ENCODE measurements at places on chromosomes 5 and 9.

DNA sequence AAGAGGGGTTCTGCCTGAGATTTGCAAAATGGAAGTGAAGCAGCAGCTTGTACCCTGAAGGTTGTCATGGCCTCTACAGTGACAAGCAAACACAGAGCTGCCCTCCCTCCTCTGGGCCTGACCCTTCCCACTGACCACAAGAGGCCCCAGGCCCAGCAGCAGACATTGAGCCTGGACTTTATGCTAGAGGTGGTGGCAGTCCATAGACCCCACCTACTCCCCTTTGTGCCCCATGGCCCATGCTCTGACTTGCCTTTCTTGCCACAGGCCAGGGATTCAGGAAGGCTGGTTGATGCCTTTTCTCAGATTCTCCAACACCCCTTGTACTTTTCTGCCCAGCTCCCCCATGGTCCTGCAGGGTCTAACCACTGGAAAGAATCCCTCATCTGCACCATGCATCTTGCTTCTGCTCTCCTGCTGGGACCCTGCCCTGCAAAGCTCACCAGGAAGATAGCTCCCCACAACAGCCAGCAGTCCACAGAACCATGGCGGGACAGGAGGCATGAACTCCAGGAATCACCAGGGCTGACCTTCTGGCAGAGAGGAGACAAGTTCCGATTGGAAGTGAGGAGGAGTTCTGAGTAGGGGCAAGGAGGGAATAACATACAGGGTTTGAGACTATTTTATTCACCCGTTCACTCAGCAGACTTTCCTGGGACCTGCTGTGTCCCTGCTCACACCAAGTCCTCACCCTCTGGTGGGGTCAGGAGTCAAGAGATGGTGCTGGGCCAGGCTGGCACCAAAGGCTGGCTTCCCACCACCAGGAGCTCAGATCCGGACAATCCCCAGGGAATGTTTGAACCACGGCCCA, 263.8 kb downstream of the SYK start:
- DNase-seq = no peak

- no peak for DNase-seq
Observed at GRCh38 chr5:1239505-1240251, 14.5 kb downstream of the SLC6A18 start.

- no peak for DNase-seq
Observed at GRCh38 chr9:102941868-102942267, 53.3 kb upstream of the CYLC2 start.

GRCh38 chr9:125239631-125240597, 1.2 kb downstream of the HSPA5 start:
- no peak for DNase-seq

DNA sequence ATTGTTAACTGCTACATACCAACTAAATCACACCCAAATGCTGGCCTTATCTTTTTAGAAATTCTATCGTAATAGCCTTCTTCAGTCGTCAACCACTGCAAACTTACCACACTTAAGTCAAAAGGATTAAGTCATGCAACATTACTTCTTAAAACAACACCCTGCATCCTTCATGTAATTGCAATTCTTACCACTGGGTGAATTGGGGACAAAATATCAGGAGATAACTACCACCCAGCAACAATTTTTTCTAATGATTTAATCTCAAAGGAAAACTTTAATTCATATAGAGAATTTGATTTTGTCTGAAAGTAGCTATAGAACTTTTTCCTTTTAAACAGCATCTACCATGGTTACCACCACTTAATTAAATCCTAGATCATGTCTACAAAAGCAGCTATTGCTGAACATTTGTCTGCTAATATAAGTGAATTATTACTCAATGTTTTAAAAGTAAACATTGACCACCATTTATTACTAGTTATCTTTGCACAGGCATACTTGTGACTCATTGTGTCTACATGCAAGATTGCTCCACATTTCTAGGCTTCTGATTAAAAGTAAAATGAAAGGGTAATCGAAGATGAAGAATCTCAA, 10.5 kb downstream of the MLLT3 start:
- no peak for DNase-seq

- DNase-seq = no peak
Observed at GRCh38 chr9:93464395-93464794, 11.0 kb upstream of the FAM120AOS start.

- no peak for DNase-seq
Observed at GRCh38 chr5:157108976-157109375, at the start of gene HAVCR2. TSS of gene HAVCR2 (minus strand) at chr5:157109044. CDS start at chr5:157108983, 61 bp downstream.

- no peak for DNase-seq
Observed at GRCh38 chr5:94632024-94632423, 13.6 kb downstream of the SLF1 start.

DNA sequence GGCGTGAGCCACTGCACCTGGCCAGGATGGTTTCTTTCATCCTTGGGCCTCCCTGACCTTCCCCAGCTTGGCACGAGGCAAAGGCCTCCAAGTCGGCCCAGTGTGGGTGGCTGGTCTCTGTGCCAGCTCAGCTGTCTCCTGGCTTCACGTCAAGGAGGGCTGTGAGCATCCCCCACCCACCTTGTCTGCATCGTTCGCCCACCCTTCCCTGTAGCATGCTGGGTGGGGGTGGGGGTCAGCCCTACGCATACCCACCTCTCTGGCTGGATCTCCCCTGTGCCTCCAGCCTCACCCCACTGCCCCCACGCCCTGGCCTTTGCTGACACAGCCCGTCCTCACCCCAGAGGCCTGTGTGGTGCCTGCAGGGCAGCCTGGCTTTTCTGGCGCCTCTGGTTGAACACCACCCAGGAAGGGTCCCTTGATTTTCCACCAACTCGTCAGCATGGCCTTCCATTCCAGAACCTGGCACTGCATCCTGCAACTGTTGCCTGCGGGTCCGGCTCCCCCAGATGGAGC, 8.8 kb upstream of the WDR5 start:
- no peak for DNase-seq

- DNase-seq = no peak
Observed at GRCh38 chr5:18375641-18376040, 741.4 kb downstream of the TAF11L14 start.

DNA sequence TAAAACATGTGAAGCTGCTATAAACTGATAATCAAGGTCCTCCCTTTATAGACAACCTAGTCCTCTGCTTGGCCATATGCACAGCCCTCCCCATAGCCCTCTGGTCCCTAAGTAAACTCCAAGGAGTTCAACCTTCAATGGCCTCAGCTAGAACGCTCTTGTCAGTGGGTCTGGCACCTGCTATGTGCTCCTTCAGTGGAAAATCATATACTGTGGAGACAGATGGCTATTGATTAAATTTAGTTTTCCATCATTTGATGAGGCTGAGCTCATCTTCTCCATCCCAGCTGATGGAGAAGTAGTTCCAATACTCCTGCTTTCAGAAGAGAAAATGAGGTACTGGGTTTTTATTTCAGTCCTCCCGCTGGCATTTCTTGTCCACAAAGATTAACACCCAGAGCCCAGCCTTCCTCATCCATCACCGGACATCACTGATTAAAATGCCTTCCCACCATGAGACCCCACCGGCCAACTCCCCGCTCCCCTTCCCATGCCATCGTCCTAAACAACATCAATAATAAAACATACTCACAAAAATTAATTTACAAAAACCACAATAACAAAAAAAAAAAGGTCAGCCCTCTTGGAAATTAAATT, 134.6 kb downstream of the TRIM32 start:
- DNase-seq = no peak

DNA sequence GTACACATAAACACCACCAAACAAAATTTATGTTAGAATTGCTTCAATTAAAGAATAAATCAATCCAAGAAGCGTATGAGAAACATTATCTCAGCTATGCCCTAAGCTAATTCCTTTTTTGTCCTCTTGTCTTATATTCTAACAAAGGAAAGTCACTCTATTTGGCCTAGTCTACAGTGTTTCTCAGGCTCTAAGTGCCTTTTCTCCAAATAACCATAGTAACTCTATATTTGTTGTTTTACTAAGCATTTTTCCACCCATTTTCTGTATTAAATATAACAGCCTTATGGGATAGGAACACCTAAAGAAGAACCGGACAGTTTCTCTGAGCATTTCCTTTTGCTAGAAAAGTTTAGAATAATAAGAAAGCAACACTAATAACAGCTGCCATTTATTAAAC, 120.1 kb upstream of the MTAP start:
- no peak for DNase-seq

- no peak for DNase-seq
Observed at GRCh38 chr9:99588299-99588698, 233.4 kb upstream of the NR4A3 start.

- no peak for DNase-seq
Observed at GRCh38 chr5:175551266-175551665, 72.9 kb downstream of the SFXN1 start.

DNA sequence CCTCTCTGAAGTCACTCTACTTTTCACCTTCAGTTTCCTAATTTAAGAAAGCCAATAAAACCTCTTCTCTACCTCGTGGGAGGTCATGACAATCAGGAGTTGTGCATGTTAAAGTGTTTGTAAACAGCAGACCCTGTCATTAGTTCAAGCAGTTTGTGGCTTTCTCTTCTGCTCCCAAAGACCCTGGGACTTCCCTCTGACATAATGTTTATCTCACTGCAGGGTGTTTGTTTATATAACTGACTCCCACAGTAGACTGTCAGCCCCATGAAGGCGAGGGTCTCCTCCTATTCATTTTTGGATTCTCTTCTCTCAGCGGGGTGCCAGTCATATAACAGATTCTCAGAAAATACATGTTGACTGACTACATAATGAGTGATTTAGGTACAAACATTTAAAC, 360.0 kb upstream of the ZNF462 start:
- DNase-seq = no peak

DNA sequence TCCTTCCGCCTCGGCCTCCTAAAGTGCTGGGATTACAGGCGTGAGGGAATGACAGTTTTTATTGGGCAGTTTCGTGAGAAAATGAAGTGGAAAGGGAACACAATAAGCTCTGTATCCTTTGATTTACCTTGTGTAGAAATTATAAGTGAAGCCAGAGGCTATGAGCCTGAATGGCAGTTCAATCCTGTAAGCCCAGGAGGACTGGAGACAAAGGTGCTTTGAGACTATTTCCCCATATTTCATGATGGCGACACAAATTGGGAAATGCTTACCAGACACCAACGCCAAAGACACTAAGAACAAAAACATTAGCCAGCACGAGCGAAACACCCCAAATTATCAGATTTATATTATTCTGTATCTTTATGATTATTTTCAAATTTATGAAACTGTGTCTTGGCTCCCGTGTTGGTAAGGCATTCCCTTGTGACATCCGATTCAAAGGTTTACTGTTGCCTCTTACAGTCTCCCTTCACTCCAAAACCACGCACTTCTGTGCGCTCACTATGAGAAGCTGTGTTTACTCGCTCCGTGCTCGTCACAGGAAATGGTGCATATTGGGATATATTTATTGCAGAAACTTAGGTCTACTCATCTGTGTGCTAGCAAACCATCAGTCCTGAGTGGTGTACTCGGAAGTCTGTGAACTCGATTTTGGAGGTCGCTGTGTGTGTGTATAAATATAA, 73.9 kb downstream of the SH3PXD2B start:
- no peak for DNase-seq

DNA sequence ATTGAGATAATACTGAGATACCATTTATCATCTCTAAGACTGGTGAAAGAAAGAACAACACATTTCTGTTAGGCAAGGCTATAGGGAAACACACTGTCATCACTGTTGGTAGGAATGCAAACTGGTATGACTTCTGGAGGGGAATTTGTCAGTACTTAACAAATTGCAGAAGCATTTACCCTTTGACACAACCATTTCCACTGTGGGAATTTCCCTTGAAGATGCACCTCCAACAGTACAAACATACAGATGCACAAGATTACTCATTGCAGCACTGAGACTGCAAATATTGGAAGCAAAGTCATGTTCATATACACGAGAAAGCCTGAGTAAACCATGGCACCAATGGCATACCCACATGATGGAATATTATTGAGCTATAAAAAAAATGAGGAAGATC, 17.6 kb downstream of the GM2A start:
- DNase-seq = no peak

DNA sequence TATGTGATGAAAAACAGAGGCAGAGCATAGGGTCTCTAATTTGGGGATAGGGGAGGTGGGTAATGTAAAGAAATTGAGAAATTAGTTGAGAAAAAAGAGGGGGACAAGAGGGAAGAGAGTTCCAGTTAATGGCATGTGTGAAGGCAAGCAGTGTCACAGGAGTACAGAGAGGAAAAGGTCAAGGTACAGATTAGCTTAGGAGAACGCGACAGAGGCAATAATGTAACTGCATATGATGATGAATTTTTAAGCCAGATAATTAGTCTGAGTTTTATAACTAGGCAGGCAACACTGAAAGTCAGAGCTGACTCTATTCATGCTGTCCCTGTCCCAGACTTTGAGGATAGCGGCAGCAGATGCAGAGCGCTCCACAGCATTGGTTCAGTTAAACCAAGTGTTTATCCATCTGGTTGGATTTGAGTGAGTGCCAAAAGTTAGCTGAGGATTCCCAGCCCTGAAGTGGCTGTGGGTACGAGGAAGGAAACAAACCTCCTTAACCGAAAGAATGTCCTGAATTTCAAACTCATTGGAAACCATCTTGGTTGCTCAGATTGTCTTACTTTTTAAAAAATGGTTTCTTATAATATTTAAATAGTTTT, 315.2 kb downstream of the ARHGAP26 start:
- no peak for DNase-seq

Measured in SK-N-MC (cell line).